ENCODE measurements at places on chromosomes 3 and 15.

DNA sequence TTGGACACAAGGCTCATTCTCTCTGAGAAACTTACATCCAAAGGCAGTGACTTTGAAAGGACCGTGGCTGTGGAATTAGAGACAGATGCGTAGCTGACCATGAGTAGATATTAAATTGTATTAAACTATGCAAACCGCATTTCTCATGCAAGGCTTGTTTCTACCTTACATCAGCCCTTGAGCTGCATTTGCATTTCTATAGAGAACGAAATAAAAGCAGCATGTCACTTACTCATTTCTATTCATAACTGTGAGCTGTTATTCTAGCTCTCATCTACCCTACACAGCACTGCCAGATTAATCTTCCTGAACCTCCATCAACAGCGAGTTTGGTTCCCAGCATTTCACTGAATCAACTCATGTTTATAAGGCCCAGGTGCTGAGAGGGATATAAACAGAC lies 72.3 kb downstream of the THSD4 start:
- DNase-seq: no peak

DNA sequence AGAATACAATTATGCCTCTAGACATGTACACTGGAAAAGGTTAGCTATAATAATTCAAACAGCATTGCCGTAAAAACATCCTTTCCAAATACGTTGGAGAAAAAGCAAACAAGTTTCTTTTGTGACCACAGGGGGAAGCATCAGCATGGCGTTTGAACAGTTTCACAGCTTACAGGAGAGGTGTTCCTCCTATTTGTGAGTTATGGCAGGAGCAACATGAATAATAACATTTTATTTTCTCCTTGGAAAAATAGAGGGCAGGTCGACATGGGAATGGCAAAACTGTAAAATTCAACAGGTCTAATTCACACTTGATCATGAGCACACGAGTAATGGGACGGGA lies 39.7 kb upstream of the GADL1 start:
- no peak for DNase-seq

DNA sequence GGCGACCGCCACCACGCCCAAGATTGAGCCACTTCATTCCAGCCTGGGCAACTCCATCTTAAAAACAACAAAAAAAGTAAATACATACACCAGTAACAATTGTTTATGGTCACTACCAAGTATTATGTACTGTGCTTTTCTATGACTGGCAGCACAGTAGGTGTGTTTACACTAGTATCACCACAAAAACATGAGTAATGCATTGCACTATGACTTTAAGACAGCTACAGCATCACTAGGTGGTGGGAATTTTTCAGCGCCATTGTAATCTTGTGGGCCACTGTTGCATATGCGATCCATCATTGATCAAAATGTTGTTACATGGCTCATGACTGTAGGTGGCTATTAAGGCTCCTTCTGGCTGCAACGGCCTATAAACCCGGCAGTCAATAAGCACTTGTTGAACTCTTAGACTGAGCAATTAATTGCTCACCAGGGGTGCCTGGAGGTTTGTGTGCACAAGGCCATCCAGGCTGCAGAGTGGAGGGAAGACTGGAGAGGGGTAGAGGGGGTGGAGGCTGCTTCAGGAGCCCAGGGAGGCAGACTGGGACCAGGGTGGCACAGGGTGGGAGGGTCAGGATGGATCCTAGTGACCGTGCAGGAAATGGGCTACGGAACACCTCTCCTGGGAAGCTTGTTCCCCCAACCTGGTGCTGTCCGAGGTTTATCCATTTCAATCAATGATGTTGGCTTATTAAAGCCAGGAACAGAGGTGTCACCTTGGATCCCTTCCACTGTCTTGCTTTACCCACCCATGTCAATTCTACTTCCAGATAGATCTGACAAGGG lies 17.9 kb upstream of the COPG1 start:
- no peak for DNase-seq

GRCh38 chr3:41507336-41508062 lies 308.2 kb downstream of the CTNNB1 start:
- no peak for DNase-seq

GRCh38 chr15:74863239-74864056 lies 9.7 kb downstream of the SCAMP2 start:
- DNase-seq: no peak

DNA sequence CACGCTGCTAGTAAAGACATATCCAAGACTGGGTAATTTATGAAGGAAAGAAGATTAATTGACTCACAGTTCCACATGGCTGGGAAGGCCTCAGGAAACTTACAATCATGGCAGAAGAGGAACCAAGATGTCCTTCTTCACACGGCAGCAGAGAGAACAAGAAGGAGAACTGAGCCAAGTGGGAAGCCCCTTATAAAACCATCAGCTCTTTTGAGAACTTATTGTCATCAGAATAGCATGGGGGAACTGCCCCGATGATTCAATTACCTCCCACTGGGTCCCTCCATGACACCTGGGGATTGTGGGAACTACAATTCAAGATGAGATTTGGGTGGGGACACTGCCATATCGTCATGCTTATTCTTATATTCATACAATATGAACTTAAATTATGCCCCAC lies 49.0 kb downstream of the DUT start:
- DNase-seq: no peak

DNA sequence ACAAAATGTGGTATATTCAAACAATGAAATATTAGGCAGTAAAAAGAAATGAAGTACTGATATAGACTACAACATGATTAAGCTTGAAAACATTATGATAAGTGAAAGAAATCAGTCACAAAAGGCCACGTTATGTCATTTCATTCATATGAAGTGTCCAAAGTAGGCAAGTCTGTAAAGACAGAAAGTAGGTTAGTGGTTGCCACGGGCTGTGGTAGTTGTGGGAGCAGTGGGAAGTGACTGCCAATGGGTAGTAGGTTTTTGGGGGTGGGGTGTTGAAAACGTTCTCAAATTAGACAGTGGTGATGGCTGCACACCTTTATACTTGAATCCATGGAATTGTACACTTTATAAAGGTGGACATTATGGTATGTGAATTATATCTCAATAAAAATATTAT lies 12.1 kb downstream of the GALNT15 start:
- no peak for DNase-seq

- DNase-seq: no peak
Measured at GRCh38 chr3:127534564-127534963, 56.0 kb downstream of the TPRA1 start.

GRCh38 chr3:148991219-148992026 lies at the start of gene GYG1:
GYG1 (plus strand) TSS chr3:148991540; CDS start chr3:148991641, 101 bp downstream.
- peak; percentile 81 for DNase-seq

GRCh38 chr3:147355084-147355752 lies 51.1 kb downstream of the ZIC4 start:
- DNase-seq: no peak

DNA sequence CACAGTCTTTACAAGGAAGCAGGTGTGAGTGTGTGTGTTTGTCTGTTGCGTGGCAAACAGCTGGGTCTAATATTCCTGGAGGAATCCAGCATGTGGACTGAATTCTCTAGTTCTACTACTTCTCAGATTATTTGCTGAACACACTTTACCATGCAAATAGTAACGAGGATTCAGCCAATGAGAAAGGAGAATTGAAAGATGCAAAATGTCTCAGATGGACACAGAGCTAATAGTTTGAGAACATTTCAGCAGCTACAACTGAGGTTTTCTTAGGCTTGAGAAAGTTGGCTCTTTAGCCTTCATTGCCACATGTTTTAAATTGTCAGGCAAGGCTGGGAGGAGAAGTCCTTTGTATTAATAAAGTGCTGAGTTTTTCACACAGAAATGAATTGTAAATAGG lies 568.0 kb upstream of the MDFIC2 start:
- no peak for DNase-seq

All from globus pallidus (tissue), 1 donor.